NCI-H1436 treated with DMSO at 0.1 percent for 48 hours (cell line): ENCODE measurements at places on chromosomes 2 and 18.

- DNase-seq, result no peak
Measured at GRCh38 chr18:37524498-37525261, 40.9 kb downstream of the CELF4 start.

- no peak for DNase-seq
Measured at GRCh38 chr2:207332480-207333212, 166.9 kb upstream of the KLF7 start.

- no peak for DNase-seq
Measured at GRCh38 chr2:227222292-227222691, 57.9 kb downstream of the COL4A3 start.

- DNase-seq, result no peak
Measured at GRCh38 chr2:69149631-69150215, 136.7 kb downstream of the ANTXR1 start.

- DNase-seq, result no peak
Measured at GRCh38 chr2:201084863-201085262, 13.1 kb downstream of the NDUFB3 start.

DNA sequence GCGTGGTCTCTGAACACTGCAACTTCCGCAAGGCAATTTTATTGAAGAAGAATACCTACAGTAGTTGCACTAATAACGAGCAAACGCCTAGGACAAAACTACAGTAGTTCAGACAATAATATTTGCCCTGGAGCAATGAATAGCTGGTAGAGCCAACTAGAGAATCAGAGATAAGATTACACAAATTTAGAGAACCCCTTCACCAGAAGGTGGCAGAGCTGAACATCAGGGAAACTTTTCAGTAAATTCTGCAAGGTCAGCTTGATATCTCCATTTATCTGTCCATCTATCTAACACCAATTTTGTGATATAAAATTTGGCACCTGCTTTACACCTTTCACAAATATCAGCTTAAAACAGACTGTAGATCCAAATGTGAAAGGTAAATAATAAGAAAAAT is 43.8 kb downstream of the CDH19 start:
- DNase-seq, result peak; percentile 21

- no peak for DNase-seq
Measured at GRCh38 chr2:79373358-79374130, 139.3 kb upstream of the CTNNA2 start.

GRCh38 chr2:225010804-225011203 is 31.5 kb downstream of the DOCK10 start:
- DNase-seq, result no peak

DNA sequence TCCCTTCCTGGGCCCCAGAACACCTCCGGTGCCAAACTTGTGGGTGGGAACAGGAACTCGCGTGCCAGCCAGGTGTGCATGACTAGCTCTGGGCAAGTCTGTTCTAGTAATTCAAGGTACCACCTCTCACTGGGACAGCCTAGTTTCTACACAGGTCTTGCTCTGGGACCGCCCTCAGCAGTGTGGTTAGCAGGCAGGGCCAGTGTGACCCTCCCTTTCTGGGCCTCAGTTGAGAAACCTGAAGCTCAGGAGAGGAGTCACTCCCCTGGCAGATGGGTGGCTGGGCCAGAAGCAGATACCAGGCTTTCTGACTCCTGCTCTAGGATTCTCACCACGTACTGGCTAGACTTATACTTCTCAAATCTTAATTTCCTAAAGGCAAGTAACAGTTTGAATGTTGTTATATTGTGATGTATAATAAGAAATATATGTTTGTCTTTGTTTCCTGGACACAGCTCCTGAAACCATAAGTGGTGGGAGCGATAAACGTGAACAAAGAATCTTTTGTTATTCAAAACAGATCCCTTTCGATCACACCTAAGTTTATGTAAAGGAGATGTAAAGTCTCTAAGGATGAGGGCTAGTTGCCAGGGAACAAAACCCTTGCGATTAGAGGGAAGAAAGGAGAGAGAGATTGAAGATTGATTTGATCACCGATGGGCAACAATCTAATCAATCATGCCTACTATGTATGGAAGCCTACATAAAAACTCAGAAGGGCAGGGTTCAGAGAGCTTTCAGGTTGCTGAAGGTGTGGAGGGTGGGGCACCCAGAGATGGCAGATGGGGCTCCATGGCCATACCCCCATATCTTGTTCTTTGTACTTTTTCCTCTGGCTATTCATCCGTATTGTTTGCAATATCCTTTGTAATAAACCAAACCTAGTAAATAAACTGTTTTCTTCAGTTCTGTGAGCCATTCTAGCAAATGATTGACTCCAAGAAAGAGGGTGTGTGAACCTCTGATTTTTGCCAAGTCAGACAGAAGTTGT is 952 bp upstream of the UGT1A6 start:
- no peak for DNase-seq

DNA sequence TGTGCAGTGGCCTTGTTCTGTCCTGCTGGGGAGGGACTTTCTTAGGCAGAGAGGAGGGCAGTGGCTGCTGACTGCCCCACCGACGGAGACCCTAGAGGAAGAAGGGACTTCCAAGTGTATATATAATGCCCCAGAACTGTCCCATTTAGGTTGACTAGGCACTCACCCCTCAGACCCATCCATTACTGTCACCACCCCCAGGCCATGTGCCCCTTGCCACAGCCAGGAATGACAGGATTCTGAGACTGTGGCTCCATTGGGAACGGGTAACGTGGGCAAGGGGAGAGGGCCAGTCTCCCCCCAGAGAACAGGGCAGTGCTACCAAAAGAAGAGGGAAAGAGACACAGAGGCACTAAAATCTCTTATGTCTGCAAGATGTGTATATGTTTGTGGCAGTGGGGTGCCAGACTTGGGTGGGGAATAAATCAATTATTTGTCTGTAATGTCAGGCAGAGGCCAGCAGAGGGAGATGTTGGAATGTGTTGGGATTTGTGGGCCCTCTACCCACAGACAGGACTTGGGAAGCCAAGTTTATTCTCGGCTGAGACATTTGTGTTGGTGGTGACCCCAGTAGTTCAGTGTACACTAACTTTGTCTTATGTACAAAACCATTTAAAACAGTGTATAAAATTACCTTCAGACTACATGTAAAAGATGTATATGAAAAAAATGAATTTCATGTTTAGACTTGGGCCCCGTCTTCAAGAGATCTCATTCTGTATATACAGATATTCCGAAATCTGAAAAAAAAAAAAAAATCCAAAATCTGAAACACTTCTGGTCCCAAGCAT is 24.0 kb upstream of the TMEM37 start:
- DNase-seq, result no peak

- DNase-seq, result no peak
Measured at GRCh38 chr2:206647985-206648384, 5.7 kb downstream of the FAM237A start.

DNA sequence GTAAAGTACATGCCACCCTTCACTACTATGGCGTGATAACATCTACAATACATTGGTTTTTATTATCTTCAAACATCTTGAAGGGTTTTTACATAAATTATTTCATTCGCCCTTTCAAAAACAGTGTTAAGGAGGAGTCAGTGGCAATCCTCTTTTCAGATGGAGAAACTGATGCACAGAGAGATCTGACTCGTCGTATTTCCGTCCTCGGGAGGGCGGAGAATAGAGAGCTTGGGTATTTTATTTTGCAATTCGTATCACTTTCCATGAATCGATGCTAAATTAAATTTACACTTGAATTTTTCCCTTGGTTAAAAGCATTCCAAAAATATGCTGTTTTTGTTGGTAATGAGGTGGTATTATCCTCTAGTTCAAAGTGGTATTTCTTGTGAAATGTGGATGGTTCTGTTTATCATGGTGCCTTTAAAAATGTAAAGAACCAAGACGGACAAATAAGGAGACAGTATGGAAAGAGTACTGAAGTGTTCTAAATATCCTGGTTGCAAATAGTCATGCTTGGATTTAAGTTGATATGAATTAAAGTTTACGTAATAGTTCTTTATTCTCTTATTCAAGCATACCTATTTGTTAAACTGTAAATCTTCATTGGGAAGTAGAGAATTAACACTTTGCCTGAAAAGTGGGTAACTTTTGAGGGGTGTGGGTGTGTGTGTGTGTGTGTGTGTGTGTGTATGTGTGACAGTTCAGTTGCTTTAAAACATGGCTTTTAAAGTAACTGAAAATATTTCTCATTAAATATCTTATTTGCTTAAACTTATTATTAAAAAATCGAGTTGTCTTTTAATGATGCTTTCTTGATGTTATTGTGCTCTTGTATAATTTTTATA is 5.6 kb downstream of the PHLPP1 start:
- no peak for DNase-seq

- no peak for DNase-seq
Measured at GRCh38 chr18:79062806-79063205, 6.4 kb upstream of the ATP9B start.

DNA sequence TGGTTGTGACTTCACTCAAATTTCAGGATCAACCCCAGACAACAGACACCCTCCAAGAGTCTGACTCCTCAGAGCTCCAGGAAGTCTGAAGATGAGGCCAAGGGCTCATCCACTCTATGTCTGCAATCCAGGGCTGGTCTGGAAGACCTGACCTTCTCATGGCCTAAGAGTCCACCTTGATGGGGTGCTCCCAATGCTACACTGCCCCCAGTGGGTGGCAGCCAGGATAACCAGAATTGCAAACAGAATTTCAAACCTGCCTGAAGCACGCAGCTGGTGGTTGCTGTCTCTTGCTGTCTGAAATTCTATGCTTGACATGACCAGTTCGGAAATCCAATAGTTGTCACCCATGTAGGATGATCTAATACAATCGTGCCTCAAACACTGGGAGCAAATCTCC is 96.0 kb downstream of the UXS1 start:
- DNase-seq, result no peak

DNA sequence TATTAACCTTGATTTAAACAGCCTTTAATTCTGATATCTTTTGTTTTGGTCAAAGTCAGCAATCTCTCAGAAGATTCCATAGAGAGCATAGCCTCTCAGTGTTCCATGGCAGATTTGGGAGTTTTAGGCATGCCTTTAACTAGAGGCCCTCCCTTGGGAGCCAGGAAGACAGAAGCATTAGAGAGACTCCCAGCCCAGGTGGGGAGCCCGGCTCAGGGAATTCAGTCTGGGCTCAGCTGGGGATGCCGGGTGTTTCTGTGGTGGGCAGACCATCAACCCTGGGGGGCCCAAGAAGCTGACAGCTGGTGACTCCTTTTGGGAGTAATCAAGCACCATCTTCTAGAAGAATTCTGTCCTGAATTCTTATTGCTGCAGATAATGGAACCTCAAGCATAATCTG is 99.7 kb upstream of the CELF4 start:
- DNase-seq, result no peak

- DNase-seq, result no peak
Measured at GRCh38 chr2:109185338-109185737, 56.3 kb downstream of the SH3RF3 start.

GRCh38 chr18:22021701-22022100 is 147.7 kb upstream of the GATA6 start:
- no peak for DNase-seq

DNA sequence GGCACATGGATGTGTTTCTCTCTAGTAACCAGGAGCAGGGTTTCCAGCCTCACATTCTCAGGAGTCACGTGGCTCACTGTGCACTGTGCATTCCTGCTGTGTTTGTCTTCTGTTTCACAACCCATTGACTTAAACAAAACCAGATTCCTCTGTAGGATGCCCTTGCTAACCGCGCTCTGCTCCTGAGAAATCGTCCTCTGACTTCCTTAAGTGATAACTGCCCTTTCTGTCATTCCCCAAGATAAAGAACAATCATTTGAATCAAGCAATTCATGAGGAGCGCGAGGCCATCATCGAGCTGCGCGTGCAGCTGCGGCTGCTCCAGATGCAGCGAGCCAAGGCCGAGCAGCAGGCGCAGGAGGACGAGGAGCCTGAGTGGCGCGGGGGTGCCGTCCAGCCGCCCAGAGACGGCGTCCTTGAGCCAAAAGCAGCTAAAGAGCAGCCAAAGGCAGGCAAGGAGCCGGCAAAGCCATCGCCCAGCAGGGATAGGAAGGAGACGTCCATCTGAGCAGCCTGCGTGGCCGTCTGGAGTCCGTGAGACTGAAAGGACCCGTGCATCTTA is 60.2 kb downstream of the RALBP1 start:
- no peak for DNase-seq

DNA sequence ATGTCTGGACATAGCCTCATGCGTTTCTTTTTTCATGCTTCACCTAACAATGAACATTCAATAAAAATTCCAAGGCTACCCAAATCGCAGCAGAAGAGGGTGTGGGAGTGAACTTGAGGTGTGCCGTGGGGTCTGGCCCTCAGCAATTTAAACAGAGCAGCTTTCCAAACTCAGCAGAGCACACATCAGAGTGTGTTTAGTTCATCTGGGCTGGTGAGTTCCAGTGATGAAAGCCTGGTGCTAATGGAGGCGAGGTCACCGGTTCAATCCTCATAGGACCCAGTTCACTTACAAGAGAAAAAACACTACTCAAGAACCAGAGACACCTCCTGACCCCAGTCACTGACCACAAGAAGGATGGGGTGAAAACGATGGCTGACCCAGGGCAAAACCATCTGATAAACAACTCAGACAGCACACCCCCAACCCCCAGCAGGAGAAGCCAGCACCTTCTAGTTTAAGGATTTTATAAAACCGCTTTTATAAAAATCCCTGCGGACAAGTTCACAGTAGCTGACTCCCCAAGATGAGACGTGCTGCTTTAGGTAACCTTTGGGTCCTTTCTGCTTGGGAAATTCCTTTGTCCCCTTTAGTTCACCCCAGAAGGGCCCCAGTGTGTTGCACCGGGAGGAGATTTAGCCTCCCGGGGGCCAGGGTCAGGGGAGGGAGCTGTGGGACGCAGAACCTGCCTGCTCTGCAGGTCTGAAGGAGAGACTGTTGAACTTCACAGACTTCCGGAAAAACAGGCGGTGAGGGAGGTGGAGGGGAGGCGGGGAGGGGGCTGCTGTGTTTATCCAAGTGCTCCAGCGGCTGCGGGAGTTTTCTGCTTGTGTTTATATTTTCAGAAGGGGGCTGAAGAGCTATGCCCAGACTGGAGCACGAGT is 152.7 kb upstream of the SOX11 start:
- no peak for DNase-seq

- no peak for DNase-seq
Measured at GRCh38 chr2:186979439-186980116, 130.6 kb upstream of the ZSWIM2 start.

- no peak for DNase-seq
Measured at GRCh38 chr2:105645938-105646773, 98.6 kb upstream of the NCK2 start.

GRCh38 chr2:201746551-201746950 is 34.2 kb downstream of the ALS2 start:
- no peak for DNase-seq

- no peak for DNase-seq
Measured at GRCh38 chr2:176160251-176160985, 3.3 kb downstream of the HOXD3 start.
